ENCODE measurements at places on chromosomes 7 and 10. TPM values are rescaled to one million over a fixed set of nuclear protein-coding genes. Genes with fewer than 3 reads are reported as not detected.

RADIL gene
- total RNA-seq: 0.46 TPM

RELN gene
- total RNA-seq: 7.9 TPM

BHLHA15 gene
- 1.8 TPM for total RNA-seq

- DNase-seq: no peak
Observed at GRCh38 chr7:96205665-96206064, 116.2 kb downstream of the SLC25A13 start.

DNA sequence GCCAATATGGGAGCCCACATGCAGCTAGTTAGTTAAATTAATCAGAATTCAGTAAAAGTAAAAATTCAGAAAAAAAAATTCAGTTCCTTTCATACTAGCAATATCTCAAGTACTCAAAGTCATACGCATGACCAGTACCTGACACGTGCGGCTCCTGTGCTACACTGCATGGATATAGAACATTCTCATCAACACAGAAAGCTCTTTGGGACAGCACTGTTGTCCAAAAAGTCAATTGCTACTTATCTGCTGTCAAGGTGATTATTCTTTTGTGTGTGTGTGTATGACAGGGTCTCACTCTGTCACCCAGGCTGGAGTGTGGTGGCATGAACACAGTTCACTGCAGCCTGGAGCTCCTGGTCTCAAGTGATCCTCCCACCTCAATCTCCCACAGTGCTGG lies 14.9 kb upstream of the ANAPC16 start:
- no peak for DNase-seq

TAS2R41 gene
- not detected for total RNA-seq

- DNase-seq: no peak
Observed at GRCh38 chr10:124041675-124042445, 51.5 kb downstream of the CHST15 start.
